Stimulated activated CD8-positive, alpha-beta memory T cell treated with anti-CD3 and anti-CD28 coated beads, Interleukin-15, amount 100 ng/mL, for 4 hours (primary cell): ENCODE measurements at places on chromosomes 3 and 15.

- DNase-seq: no peak
Observed at GRCh38 chr15:91944331-91944730, 90.8 kb downstream of the SLCO3A1 start.

GRCh38 chr15:57227166-57227565 lies 149.1 kb upstream of the CGNL1 start:
- no peak for DNase-seq

- no peak for DNase-seq
Observed at GRCh38 chr3:138173769-138174420, 826 bp downstream of the DBR1 start.

DNA sequence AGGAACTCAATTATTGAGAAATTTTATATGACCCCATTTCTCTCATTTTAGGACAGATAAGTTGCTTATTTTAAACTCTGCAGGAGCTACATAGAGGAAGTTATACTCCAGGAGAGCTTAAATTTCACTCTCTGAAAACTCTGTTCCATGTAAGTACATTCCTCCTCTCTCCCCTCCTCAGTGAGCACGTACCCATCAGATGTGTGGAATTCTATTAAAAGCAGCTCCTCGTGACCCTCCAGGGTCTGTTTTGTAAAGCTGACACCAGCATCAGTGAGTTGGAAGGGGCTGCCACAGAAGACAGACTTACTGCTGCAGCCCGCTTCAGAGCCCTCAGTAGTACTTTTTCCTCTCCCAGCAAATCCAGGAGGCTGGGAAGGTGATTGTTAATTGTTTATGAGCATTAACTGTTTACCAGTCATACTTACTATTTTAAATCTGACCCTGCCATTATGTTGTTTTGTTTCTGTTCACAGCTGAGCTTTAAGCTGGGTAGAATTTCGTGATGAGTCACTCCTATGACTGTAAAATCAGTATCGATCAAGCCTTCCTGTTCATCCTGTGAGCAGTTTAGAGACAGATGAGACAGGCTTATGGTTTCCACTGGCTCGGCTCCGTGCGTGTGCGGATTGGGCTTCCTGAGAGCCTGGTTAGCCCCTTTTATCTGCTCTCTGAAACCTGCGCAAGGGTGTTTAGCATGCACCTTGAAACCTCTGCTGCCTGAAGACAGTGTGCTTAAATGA lies 20.4 kb downstream of the IGF1R start:
- DNase-seq: no peak

- DNase-seq: peak; percentile 56
Observed at GRCh38 chr15:38670128-38671005, 105.8 kb upstream of the RASGRP1 start.

- DNase-seq: no peak
Observed at GRCh38 chr3:117549716-117550115, 840.1 kb downstream of the TUSC7 start.

DNA sequence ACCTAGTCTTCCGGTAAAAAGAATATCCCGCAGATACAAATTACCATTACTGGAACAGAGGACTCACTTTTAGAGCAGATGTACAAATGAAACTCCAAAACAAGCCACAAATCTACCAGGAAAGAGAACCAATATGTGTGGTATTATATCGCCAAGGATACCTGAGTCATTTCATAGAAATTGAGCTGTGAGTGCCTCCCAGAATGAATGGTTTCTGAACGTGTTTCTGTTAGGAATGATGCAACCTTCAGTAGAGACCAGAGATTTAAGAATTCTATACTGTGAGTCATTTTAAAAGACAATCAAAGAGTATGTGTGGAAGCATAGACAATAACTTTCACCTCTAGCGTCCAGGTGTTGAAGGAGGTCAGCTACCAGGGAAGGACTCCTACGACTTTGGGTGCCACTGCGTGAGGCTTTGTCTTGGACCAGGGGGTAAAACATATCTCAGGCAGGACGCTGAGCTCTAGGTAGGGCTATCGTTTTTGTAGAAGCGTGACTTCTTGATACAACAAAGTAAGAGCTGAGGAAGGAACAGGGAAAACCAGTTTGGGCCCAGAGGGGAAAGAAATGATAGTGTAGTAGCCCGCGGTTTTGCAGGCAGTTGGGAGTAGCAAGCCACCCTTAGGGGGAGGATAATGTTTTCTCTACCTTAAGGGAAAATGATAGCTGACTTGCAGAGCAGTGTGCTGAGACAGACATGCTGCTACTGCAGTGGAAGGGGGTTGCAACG lies 210.4 kb downstream of the TP63 start:
- no peak for DNase-seq

GRCh38 chr3:173253471-173253870 lies 112.4 kb upstream of the SPATA16 start:
- no peak for DNase-seq

DNA sequence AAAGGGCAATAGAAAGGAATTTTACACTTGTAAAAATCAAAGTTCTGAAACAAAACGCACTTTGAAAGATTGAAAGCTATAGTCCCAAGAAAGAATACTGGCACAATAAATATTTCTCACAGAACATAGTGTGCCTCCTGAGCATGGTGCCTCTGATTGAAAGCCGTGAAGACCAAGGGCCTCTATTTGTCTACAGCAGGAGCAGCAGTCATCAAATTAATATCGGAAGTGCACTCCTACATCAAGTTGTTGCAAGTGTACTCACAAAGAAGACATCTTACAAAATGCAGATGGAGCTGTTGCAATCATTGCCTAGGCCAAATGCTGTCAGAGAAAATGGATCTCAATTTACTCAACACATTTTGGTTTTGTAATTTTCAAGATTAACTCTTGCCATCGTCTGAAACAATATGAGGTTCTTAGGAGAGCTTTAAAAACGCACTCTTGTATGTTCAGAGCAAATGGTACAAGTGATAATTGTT lies 9.2 kb upstream of the WDR49 start:
- DNase-seq: no peak

GRCh38 chr3:18766974-18767373 lies 341.8 kb upstream of the SATB1 start:
- no peak for DNase-seq

DNA sequence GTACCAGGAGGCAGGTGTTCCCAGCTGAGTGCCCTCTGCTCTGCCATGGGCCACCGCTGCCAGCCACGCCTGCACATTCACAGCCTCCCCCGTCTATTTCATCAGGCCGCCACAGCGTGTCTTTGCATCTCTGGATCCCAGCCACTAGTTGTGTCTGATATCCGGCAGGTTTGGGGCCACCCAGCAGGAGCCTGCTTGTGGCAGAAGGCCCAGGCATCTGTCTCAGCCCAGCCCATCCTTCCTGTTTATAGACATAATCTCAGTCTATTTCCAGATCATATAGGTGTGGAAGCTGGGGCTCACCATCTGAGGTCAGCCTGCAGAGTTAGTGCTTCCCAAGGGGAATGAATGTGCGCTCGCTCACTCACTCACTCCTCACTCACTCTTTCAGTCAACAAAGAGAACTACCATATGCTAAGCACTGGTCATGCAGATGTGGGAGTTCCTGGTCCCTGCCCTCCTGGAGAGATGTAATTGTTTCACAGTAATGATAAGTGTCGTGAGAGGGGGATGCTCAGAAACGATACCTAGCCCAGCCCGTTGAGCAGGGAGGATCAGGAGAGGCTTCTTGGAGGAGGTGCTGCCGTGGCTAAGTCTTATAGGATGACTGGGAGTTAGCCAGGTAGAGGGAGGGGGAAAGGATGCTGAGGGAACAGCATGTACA lies 60.6 kb downstream of the FGD5 start:
- DNase-seq: no peak

GRCh38 chr15:77904436-77904821 lies 173.1 kb downstream of the TBC1D2B start:
- DNase-seq: no peak

- no peak for DNase-seq
Observed at GRCh38 chr3:27093771-27094170, 275.4 kb downstream of the NEK10 start.

GRCh38 chr3:14260463-14260862 lies 81.8 kb downstream of the LSM3 start:
- DNase-seq: no peak

GRCh38 chr3:129031476-129032215 lies 28.9 kb upstream of the GP9 start:
- DNase-seq: no peak

DNA sequence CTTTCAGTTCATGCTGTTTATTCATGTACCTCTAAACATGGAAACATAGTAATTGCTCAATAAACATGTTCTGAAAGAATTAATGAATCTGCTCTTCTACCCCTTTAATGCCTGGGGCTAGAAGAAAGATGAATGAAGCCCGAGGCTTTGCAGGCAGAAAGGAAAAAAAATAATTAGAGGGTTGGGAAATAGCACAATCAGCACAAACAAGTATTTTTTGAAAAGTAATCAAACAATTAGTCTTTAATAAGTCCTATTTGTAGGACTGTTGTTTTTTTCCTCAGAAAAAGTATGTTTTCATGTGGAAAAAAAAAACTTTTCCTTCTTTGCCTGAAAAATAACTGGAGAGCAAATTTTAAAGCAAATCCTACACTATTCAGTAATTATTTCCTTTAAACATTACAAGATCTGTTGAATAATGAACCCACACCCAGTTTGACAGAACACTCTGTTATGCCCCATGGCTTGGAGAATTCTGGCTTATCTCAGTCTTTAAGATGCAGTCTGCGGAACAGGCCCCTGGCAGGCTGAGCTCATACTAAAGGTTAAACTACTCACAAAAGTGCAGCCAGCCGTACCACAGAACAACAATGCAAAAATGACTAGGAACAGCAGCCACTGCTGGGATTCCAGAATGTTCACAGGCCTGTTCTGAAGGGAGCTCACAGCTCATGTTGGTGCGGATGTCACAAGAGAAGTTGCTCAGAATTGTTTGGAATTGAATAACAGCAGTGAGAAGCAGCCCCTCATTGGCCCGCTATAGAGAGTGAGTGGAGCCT lies 79.2 kb downstream of the ABI3BP start:
- DNase-seq: no peak
